Left forelimb (tissue), 1 donor: ENCODE measurements at places on chromosomes 7 and 10.

- DNase-seq = no peak
Observed at GRCh38 chr7:135661311-135662122, 797 bp upstream of the STMP1 start.

DNA sequence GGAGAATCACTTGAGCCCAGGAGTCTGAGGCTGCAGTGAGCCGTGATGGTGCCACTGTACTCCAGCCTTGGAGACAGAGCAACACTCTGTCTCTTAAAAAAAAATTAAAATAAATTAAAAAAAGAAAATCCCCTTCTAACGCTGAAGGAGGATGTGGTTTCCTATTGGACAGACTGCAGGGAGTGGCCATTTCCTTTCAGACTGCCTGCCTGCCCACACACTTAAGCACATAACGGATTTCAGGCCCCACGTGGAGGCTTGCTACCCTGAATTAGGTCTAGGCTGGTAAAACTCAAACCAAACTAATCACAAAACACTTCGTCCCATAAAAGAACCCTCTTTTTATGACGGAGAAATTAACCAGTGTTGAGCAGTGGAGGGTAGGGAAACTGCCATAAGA lies 34.0 kb downstream of the GATA3 start:
- no peak for DNase-seq

GRCh38 chr10:80253266-80253962 lies 36.0 kb downstream of the MAT1A start:
- no peak for DNase-seq

DNA sequence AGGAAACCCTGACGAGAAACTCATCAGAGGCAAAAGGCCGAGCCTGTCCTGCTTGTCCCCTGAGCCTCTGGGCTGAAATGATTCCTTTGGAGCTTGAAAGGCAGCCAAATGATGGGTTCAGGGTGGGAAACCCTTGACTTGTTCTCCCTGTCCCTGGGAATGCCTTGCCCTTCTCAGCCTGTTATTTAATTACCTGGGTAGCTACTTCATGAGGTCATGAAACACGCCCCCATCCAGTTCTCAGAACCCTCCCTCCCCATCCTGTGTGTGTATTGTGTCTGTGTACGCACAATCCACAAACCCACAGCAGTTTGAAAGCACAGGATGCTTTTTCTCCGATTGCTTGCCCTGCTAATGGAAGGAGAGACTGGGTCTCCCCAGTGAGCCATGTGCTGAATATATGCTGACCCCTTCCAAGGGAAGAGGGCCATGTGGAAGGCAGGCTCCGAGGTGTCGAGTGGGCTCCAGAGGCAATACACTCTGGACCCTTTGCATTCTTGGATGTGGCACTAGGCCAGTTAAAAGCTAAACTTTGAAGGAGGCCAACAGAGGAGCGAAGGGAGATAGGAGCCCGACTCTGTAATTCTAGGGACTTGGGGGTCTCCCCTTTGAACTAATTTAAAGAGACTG lies 10.6 kb downstream of the DUSP5 start:
- DNase-seq = no peak

GRCh38 chr10:52747694-52748093 lies 24.9 kb downstream of the MBL2 start:
- DNase-seq = no peak
